ENCODE measurements at places on chromosomes 6 and 20.

DNA sequence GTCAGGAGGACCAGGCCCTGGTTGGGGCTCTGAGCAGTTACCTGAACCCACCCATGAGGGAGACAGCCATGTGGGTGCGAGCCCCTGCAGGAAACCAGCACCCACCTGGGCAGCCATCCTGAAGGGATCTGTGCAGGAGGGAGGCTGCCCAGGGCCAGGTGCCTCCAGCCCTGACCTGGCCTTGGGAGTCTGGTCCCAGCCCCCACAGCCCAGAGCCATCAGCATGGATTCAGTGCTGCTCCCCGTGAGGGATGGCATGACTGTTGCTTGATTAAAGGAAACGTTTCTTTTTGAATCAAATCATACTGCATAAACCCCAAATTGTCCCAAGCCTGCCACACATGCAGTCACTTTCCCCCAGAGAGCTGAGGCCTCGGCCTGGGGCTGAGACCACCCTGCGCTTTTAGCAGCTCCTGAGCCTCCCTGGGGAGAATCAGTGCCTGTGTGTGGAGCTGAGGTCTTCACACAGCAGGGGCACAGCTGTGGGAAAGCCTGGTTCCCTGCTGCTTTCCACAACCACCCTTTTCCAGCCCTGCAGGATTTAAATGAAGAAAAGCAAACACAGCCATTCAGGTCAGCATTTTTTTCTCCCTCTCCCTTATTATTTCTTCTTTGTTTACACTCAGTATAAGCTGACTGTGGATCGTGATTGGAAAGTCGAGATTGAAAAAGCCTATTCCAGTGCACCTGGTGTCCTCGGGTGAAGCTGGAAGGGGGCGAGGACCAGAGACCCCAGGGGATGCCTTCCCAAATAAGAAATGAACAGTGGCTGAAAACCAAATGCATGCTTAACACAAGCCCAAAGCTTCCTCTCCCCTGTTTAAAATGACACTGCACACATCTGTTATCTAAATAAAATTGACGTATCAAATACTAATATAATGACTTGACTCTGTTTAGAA lies 283.9 kb downstream of the SMOC2 start:
- no peak for DNase-seq

DNA sequence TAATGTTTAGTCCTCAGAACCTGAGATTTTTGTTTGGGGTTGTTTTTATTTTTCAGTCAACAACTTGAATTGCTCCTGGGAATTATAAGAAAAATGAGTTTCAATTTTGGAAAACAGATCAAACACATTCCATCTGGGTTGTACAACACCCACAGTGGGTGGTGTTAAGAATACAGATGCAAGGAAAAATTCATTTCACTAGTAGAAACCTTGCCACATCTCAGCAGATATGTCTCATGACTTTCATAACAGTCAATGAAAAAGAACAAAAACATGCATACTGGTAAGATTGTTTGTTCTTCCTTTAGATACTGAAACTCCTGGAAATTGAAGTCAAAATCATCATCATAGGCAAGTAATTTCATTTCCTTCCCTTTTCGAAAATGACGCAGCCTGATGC lies 78.9 kb downstream of the MOXD1 start:
- no peak for DNase-seq

GRCh38 chr6:56693246-56693607 lies 50.5 kb upstream of the DST start:
- peak; percentile 16 for DNase-seq

DNA sequence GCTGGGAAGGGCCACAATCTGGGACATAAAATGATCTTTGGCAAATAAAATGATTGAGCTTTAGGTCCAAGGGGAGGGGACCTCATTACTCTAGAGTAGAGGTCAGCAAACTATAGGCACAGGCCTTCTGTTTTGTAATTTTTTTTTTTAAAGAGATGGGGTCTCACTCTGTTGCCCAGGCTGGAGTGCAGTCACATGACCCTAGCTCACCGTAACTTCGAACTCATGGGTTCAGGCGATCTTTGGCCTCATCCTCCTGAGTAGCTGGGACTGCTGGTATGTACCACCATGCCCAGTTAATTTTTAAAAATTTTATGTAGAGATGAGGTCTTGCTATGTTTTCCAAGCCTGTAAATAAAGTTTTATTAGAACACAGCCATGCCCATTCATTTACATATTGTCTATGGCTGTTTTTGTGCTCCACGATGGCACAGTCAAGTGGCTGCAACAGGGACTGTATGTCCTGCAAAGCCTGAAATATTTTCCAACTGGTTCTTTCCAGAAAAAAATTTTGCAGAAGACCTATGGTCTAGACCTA lies 82.1 kb downstream of the ELOVL5 start:
- no peak for DNase-seq

DNA sequence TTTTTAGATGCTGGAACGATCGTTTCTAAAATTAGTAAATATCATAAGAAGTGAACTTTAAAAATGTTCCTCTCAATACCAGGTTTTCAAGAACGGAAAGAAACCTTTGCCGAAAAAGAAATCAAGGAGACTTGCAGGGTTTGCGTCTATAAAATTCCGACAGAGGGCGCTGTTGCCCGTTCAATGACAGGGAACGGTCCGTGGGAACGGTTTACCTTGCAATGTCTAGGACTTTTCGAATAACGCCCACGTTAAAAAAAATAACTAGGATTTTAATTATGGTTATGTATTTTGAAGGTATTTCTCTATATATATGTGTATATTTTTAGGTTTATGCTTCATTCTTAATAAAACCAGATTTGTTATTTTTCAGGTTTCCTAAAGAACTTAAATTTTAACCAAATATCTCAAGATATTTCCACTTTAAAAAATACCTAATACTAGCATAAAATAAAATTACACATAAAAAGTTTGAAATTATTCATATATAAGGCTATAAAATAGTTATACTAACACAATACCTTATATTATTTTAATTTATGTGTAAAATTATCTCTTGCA lies 2.5 kb upstream of the TFAP2B start:
- DNase-seq = peak; percentile 74

DNA sequence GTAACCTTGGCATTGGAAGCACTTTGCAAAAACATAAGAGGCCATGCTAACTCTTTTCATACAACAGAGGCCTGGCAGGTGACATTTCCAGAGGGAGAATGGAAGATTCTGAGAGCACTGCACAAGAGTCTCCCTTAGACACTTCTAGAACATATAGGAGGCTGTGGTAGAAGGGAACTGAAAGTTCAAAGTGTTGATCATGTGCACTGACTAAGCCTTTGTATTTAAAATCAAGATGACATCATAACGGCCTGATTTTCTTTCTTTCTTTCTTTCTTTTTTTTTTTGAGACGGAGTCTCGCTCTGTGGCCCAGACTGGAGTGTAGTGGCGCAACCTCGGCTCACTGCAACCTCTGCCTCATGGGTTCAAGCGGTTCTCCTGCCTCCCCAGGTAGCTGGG lies 26.8 kb upstream of the DNAAF9 start:
- DNase-seq = no peak

GRCh38 chr6:147486683-147487082 lies 21.8 kb upstream of the SAMD5 start:
- no peak for DNase-seq

- DNase-seq = no peak
Observed at GRCh38 chr6:44824567-44824966, 437.1 kb downstream of the CDC5L start.

DNA sequence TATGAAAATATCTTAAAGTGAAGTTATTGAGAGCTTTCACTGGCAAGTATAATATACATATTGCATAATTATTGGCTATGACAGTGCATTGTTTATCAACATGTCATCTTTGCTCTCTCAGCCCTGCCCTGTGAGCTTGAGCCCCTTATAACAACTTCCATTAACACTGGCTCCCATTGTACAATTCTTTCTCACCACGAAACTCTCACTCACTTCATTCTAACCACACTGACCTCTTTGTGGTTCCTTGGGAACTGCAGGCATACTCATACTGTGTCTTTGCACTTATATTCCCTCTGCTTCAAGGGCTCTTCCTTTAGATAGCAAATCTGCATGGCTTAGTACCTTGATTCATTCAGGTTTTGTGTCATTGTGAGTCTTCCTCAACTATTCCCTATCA lies 411.8 kb downstream of the CDKAL1 start:
- no peak for DNase-seq

DNA sequence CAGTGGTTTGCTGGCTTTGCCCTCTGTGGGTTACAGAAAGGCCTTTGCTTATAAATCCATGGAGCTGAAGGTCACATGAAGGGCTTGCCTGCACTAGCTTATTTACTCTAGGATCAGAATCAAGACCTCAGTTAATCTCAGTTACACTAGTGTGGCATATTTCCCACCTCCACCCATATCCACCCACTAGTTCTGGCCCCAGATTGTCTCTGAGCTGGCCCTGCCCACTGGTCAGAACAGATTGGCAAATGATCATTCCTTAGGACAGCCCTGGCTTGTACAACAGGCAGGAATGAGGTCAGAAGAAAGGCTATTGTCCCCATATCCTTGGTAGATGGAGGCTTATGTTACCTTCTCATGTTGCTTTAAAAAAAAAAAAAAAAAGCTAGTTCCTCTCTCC lies 33.3 kb upstream of the SASH1 start:
- DNase-seq = no peak

GRCh38 chr20:51563486-51564332 lies 21.2 kb upstream of the NFATC2 start:
- DNase-seq = peak; percentile 77

DNA sequence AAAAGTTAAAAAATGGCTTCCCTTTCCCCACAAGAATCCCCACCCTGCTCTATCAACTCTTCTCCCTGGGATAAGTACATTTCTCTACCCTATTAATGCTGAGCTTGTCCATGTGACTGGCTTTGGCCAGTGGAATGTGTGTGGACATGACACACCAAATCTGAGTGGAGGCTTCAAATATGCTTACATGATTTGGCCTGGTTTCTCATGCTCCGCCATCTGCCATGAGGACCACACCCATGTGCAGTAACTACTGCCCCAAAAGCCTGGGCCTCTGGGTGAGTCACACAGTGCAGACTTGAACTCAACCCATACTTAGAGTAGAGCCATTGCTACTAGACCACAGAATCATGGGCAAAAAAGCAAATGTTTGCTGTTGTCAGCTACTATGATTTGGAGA lies 65.4 kb downstream of the PRND start:
- DNase-seq = no peak

- DNase-seq = no peak
Observed at GRCh38 chr6:6452002-6452401, 131.5 kb upstream of the F13A1 start.

DNA sequence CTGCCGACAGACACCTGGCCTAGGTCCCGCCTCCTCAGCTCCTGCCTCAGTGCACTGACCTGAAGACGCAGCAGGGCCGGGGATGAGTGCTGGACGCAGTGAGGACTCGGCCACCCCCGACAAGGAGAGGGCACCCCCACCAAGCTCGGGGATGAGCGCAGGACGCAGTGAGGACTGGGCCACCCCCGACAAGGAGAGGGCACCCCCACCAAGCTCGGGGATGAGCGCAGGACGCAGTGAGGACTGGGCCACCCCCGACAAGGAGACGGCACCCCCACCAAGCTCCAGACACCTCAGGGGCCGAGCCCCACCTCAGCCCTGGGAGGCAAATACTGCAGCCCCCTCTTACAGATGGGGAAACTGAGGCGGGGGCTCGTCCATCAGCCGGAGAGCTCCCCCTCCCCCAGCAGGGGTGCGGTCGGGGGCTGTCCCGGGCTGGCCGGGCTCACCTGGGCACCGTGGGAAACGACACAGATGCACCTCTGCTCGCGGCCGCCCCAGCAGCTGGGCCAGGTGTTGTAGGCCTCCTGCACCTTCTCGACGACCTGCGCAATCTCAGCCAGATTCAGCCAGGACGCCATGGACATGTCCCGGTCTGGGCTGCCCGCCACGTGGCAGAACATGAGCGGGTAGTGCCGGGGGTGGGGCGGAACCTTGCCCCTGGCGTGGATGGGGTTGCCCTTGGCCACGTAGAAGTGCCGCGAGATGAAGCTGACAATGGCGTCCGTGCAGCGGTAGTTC lies 7.5 kb downstream of the HELZ2 start:
- no peak for DNase-seq

GRCh38 chr6:792662-793061 lies 99.7 kb upstream of the EXOC2 start:
- no peak for DNase-seq

GRCh38 chr6:138248878-138249277 lies 30.6 kb upstream of the PBOV1 start:
- no peak for DNase-seq

DNA sequence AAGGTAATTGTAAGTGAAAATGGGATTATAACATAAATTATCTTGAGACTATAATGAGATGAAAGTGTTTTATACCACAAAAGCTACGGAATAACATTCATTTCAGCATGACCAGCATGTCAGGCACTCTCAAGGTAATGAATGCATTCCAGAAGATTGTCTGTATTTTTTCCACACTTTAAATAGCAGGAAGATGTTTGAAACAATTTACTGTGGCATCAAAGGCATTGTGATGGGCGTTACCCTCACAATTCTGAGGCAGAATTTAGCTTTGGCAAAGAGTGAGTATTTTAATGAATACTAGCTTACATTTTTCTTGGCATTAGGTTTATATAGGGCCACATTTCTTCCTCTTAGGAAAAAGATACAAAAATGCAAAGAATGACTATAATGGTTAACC lies 627.2 kb downstream of the BCKDHB start:
- DNase-seq = no peak

DNA sequence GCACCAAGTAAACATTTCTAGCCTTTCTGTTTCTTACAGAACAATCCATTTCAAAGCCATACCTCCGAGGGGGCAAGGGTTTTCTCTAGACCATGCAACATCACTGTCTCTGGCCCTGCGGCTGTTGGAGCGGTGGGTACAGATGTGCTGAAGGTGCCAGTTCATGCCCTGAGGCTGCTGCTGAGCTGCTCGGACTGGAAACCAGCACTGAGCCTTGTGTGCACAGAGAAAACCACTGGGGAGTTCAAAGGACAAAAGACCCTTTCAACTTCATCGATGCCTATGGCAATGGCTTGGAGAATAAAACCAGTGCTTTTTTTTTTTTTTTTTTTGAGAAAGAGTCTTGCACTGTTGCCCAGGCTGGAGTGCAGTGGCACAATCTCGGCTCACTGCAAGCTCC lies 93.3 kb upstream of the IYD start:
- no peak for DNase-seq

- DNase-seq = no peak
Observed at GRCh38 chr6:140276133-140276532, 901.7 kb upstream of the CITED2 start.

DNA sequence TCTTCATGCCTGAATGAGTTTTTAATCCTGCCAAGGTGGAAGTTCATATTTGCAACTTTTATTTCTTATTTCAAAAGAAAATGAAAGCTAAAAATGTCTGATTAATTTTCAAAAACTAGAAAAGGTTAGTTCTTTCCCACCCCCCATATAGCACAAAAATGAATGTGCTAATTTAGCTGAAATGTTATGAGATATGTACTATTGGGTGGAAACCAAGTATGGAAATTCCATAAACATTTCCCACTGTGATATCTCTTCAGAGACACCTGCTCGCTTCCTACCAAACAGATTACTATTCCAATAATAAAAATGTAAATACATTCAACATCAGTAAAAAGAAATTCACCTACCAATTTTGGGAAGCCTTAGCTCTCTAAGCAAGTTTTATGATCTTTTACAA lies 678.6 kb upstream of the ID4 start:
- DNase-seq = no peak

Measured in SW 1271 (cell line).